ENCODE measurements at places on chromosomes 7 and 10.

GRCh38 chr7:17472939-17473338, 174.5 kb downstream of the AHR start:
- no peak for DNase-seq

DNA sequence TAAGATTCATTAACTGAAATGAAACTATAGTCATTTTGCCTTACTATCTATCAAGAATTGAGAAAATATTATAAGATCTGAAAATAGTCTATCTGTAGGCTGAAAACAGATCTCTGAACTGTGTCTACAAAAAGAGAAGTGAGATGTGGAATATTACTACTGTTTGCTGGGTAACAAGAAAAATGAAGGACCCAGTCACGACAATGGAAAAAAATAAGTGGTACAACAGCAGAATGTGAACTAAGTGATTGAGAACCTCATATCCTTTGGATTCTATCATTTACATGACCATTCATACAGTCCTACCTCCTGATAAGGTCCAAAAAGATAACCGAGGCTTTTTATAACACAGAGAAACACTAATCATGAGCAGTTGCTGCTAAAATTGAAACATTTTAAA, 94.3 kb downstream of the UBE2H start:
- no peak for DNase-seq

DNA sequence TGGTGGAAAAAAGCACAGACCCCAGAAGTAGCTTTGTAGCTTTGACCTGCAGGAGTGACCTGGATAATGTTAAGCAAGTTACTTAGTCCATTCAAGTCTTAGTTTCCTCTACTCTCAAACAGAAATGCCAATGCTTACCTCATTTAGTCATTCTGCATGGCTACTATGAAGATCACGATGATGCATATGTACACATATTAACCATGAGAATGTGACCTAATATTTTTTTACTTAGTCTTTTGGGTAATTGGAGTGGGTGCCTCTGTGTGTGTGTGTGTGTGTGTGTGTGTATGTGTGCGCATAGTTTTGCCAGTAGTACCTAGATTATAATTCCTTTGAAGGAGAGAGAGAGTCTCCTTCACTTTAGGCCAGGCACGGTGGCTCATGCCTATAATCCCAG, 95.8 kb downstream of the NRP1 start:
- no peak for DNase-seq

DNA sequence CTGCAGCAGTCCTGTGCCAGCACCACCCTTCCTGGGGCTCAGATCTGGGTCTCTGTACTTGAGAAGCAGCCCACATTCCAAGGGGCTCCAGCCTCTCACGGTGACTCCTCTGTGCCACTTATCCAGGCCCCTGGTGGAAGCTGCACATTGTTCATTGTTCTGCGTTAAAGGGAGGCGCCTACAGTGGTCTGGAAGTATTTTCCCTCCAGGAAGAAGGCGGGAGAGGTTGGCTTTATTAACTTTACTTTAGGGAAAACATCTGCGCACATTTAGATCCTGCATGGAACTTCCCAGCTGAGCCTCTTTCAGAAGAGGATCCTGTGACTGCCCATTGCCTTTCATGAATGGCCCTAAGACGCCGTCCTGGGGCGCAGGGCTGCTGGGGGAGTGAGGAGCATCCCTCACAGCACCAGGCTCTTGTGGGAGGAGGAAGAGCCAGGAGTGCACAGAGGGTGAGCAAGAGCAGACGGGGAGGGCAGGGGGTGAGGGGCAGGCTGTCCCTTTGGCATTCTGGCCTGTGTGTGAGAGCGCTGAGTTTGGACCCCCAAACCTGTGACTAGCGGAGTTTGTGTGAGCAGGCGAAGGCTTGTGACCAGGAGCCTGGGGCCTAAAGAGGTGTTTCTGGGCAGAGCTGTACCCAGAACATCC, 98.6 kb upstream of the BTBD16 start:
- no peak for DNase-seq

- DNase-seq, result no peak
Measured at GRCh38 chr10:12934777-12935176, 66.7 kb downstream of the CCDC3 start.

DNA sequence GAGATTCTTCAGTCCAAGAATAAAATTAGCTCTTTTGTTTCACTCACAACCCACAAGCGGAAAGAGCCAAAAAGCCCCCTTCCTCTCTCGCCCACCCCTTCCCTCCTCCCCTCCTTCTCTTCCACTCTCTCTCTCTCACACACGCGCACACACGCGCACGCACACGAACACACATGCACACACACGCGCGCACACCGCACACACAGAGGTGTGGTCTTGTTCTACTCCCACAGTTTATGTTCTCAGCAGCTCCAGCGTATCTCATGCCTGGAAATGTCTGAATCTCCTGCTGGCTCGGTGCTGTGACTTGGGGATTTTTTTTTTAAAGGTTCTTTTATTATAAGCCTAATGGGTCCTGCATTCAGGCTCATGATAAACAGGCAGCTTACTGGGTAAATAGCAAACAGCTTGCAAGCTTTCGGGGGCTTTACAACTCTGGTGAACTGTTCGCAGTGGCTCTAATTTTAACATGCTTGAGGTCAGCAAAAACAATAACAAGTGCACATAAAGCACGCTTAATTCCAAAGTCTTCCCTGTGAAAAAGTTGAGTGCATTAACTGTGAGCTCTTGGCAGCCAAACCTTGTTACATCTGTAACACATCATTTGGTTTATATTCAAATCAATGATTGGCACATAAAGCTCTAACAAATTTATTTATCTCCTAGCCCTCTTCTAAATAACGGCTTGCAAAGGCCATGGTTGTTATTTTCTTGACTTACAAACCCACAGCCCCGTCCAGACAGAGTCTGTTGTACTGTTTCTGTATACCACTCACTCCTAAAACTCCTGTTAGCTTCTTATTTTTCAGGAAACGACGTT, 424.1 kb upstream of the MGMT start:
- no peak for DNase-seq

- no peak for DNase-seq
Measured at GRCh38 chr7:54811846-54812254, 52.8 kb upstream of the SEC61G start.

DNA sequence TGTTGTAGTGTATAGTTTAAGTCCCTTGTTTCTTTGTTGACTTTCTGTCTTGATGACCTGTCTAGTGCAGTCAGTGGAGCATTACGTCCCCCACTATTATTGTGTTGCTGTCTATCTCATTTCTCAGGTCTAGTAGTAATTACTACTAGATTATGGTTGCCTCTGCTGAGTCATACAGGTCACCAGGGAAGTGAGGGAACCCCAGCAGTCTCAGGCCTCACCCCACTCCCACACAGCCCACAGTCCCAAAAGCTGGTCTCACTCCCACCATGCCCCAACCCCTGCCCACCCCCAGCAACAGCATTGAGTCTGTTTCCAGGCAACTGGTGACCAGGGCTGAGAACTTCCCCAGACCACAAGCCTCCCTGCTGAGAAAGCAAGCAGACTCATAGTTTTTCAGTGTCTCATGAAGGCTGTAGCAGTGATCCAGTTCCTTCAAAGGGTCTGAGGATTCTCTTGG, 88.0 kb downstream of the PLXDC2 start:
- no peak for DNase-seq

DNA sequence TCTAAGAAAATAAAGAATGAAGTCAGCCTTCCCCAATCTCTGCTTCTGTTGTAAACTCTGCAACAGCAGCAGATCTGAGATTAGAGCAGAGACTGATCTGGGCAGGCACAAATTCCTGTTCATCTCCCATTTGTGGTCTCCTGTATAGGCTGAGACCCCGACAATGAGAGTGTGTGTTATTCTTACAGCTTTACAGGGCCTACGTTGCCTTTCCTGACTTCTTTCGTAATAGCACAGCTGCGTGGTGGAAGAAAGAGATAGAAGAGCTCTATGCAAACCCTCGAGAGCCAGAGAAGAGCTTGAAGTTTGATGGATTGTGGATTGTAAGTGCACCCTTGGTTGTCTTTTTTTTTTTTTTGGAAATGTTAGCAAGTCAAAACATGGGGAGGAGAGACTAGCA, 72.1 kb downstream of the PRSS58 start:
- DNase-seq, result no peak

DNA sequence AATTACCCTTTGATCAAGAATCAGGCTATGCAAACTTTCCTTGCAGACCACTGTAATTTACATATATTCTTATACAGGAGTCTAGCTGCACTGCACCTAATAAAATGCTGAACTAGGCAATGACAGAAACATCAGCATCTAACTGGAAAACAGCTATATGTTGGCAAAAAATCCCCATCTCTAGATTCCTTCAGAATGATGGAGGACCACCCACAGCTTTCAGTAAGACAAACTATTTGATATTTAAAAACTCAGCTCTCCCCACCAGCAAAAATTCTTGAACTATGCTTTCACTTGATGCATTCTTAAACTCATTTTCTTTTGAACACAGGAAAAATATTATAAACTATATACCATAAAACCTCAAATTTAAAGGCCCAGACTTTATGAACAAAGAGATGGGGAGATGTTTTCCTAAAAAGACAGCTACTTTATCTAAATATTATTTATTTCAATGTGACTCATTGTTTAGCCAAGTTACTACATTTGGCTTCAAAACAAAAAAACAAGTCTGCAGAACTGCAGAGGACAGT, 77.4 kb downstream of the SEMA3C start:
- no peak for DNase-seq

GRCh38 chr7:99828811-99829210, 998 bp downstream of the CYP3A43 start:
- no peak for DNase-seq

DNA sequence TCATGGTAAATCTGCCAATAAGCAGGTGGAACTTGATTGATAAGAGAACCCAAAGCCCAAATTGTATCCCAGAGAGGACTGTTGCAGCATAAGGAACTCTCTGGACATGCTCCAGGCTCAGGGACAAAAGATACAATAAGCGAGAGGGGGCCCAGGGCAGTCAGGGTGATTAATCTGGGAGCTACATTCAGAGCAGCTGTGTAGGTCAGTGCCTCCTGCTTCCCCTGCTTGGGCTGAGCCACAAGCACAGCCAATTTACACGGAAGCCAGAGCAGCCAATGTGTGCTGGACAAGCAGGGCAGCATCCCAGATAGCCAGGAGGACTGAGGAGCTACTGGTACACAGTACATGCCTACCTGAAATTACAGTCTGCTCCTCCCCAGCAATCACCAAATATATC, 24.2 kb downstream of the MYPN start:
- no peak for DNase-seq

DNA sequence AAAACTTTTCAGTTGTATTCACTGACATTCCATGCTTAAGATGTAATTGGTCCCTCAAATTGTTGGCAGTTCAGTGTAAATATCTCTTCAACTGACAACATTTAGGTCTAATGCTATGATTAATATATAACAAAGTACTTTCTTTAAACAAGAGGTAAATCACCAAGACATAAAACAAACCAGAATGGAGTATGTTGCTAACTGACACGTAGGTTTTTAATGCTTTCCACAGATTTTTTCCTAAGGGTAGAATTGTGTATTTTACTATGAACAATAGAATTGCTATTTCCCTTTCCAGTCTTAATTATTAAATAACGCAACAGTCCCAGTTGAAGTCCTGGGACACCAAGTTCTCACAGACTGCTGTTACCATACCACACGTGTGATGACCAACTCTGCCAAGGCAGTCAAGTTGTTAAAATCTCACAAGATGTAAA, 4.1 kb downstream of the JCAD start:
- DNase-seq, result no peak

DNA sequence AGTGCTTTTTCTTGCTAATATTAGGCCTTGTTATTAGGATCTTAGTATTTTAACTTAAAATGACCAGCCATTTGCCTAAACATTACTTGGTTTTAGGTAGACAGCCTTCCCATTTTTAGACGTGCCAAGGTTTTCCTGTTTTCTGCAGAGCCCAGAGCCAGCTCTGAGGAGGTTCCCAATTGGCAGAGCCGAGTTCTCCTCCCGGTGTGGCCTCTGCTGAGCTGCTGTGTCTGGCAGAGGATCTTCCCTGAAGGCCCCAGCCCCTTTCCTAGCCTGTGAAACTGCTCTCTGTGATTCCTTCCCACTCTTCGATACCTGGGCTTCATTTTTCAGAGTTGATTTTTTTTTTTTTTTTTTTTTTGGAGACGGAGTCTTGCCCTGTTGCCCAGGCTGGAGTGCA, 91.4 kb downstream of the EEPD1 start:
- DNase-seq, result no peak

- no peak for DNase-seq
Measured at GRCh38 chr7:74343281-74344131, 54.3 kb downstream of the CLIP2 start.

DNA sequence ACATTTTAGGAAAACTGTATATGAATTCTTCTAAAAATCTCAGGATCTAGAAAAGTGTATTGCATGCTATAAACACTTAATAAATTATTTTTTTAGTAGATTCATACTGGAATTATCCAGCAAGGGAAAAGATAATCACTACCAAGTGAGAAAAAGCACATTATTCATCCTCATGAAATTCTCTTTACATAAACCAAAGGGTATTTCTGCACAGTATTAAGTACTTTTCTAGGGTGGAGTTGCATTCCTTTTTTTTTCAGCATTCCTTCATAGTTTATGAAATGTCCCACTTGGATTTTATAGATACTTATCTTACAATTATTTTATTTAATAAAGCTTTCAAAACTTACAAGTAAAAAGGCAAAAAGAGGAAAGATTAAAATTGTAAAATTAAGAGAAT, 403.3 kb downstream of the HGF start:
- no peak for DNase-seq

DNA sequence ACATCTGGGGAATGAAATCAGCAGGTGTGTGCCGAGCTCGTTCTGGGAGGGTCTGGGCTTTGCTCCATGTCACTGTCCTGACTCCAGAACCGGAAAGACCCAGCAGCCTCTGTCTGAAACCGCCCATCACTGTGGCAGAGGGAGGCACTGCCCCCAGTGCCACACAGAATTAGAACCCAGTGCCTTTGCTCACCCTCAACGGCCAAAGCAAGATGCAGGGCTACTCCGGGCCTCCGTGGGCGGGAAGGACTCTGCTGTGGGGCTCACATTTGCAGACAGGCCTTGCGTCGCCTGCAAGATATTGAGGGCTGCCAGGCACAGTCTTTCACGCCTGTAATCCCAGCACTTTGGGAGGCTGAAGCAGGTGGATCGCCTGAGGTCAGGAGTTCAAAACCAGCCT, 219.2 kb upstream of the PPP2R2D start:
- DNase-seq, result no peak

DNA sequence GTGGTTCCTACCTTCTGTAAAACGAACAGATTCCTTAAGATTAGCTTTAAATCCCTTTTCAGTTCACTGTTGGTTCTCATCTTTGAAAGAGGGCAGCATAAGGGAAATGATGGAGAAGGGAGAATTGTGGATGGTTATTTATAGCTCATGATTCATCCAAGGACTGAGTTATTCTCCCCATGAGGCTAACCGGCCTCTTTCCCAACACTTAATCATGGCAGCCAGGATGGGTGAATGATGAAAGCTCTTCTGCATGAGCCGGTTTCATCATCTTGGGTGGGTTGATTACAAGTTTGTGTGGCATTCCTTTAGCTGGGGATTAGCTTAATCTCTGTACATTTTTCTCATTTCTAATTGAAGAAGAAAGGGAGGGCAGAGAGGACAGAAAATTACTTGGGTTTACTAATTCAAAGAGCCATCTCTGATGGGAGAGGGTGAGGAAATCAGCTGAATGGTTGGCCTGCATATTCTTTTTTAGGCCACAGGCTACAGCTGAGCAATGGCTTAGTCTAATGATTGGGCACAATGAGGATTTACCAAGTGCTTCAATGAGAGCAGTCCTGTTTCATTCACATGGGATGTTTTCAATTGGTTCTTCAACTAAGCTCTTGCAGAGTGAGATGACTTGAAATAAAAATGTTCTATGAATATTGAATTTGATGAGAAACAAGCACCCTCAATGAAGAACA, 250.0 kb downstream of the BMPER start:
- no peak for DNase-seq
